ENCODE measurements at places on chromosomes 2 and 18. TPM values are rescaled to one million over a fixed set of nuclear protein-coding genes. Genes with fewer than 3 reads are reported as not detected.

KCNK3 gene
- 1.5 TPM for total RNA-seq

TMEM237 gene
- 23.8 TPM for total RNA-seq

LYPD6B gene
- total RNA-seq = not detected

SETBP1 gene
- total RNA-seq = 0.58 TPM

GAREM2 gene
- 9.7 TPM for total RNA-seq

CXCR1 gene
- total RNA-seq = not detected

TMEM37 gene
- total RNA-seq = 1.9 TPM

MTLN gene
- 131 TPM for total RNA-seq

REG3A gene
- total RNA-seq = not detected

CMPK2 gene
- 0.67 TPM for total RNA-seq

CDK5R2 gene
- total RNA-seq = 2.2 TPM

RBFA gene
- total RNA-seq = 26.9 TPM

METTL4 gene
- total RNA-seq = 6.3 TPM

KCNG2 gene
- total RNA-seq = not detected

EVX2 gene
- not detected for total RNA-seq

PROC gene
- total RNA-seq = 3.2 TPM

INHBB gene
- 13.4 TPM for total RNA-seq

IL1R2 gene
- total RNA-seq = 0.73 TPM

CHRNG gene
- total RNA-seq = not detected

LIMS2 gene
- total RNA-seq = 5.2 TPM

RAX gene
- total RNA-seq = not detected

UGT1A8 gene
- total RNA-seq = not detected

FOXI3 gene
- not detected for total RNA-seq

CFAP65 gene
- 0.14 TPM for total RNA-seq

FKBP1B gene
- total RNA-seq = 9.4 TPM

KIAA2012 gene
- not detected for total RNA-seq

COBLL1 gene
- total RNA-seq = 4.1 TPM

PLCD4 gene
- total RNA-seq = 0.30 TPM

BBS5 gene
- total RNA-seq = 5.6 TPM

ELOA2 gene
- total RNA-seq = not detected

RAB11FIP5 gene
- 37.7 TPM for total RNA-seq

MYO5B gene
- 12.7 TPM for total RNA-seq

SERPINB13 gene
- not detected for total RNA-seq

SCN7A gene
- total RNA-seq = not detected

ZEB2 gene
- total RNA-seq = 4.6 TPM

MAP3K19 gene
- total RNA-seq = not detected

ABCB11 gene
- not detected for total RNA-seq

KCNJ13 gene
- not detected for total RNA-seq

SLC14A1 gene
- not detected for total RNA-seq

LYPD6 gene
- not detected for total RNA-seq

REG3G gene
- total RNA-seq = not detected
